ENCODE measurements at places on chromosomes 3 and 15. TPM values are rescaled to one million over a fixed set of nuclear protein-coding genes. Genes with fewer than 3 reads are reported as not detected.

The ROBO2 gene
- total RNA-seq: 1.6 TPM

- DNase-seq: no peak
These were observed 535.6 kb downstream of the NLGN1 start for GRCh38 chr3:173933113-173933512.

- no peak for DNase-seq
These were observed 187.9 kb downstream of the GHSR start for GRCh38 chr3:172260381-172260780.

The BFSP2 gene
- not detected for total RNA-seq

Measured in sciatic nerve (tissue), 2 donors.